Esophagus squamous epithelium (tissue), 5 donors: ENCODE measurements at places on chromosomes 3 and 15.

- DNase-seq = no peak
These were observed 168.9 kb downstream of the XXYLT1 start for GRCh38 chr3:195101927-195102608.

DNA sequence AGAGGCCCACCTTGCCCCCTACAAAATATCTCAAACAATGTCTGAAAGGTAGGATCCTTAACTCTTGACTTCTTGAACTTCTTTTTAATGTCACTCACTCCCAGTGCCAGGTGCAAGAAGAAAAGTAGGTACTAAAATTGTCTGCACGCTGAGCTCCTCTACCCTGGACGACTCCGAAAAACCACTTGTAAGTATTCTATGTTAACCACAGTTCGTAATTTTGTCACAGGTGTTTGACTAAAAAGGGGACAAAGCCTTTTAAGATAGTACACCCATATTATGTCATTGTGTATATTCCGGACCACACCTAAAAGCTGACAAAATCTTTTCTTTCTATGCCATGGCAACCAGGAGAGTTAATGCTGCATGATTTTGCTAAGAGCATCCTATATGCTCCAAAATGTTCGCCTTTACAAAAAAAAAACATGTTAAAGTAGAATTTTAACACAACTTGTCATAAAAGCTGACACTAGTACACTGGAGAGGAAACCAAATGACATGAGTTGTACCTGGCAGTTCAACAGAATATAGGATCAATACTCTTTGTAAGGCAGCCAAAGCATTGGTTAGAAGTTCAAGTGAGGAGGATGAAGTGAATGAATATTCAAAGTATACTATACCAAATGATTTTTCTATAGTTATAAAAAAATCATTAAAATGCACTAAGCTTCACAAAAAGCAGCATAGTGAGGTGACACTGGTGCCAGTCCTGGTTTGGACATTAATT is 210.5 kb downstream of the FOXP1 start:
- DNase-seq = no peak

- DNase-seq = no peak
These were observed 43.4 kb downstream of the HLTF start for GRCh38 chr3:149042789-149043386.

- DNase-seq = no peak
These were observed 77.3 kb downstream of the RORA start for GRCh38 chr15:61151791-61152190.

DNA sequence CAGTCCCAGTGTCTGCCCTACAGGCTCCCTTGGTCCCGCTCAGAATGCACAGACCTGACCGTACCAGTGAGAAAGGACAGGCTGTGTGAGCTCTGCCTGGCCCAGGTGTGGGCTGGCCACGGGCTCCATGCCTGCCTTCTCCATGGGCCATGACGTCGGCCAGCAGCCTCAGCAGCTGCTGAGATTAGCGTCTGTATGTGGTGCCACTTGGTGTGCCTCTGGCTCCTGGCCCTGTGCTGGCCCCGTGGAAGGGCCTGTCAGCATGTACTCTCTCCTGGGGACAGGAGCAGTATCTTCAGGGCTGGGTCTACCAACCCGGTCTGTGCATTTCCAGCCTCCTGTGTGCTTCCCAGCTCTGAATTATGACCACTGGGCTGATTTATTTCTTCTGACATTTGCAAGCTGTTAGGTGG is 25.7 kb downstream of the KLF13 start:
- no peak for DNase-seq

DNA sequence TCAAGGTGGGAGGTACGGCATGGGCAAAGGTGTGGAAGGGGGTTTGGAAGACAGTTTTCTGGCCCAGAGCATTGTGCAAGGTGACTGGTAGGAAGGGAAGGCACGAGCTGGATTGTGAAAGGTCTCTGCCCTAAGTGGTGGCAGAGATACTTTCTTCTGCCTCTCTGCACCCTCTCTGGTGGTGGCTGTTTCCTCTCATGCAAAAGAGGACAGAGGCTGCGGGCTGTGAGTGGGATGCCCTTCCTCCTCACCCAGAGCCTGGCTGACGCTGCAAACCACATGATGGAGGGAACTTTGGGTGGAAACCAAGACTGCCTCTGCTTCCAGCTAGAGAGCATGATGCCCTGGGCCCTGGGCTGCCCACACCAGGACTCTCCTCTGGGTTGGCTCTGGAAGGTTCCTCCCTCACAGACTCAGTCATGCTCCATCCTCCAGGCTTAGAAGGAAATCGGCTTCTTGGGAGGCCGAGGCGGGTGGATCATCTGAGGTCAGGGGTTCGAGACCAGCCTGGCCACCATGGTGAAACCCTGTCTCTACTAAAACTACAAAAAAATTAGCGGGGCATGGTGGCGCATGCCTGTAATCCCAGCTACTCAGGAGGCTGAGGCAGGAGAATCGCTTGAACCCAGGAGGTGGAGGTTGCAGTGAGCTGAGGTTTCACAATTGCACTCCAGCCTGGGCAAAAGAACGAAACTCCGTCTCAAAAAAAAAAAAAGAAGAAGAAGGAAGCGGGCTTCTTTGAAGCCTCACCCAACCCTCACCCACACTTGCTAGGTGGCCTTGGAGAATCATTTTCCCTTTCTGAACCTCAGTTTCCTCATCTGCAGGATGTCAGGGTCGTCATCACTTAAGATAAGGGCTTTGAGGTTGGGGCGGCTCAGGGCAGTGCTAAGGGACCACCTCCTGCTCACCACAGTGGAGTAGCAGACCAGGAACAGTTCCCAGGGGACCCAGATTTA is 8.3 kb downstream of the PSTPIP1 start:
- peak; percentile 17 for DNase-seq

GRCh38 chr3:24181256-24181655 is 236.2 kb downstream of the NR1D2 start:
- no peak for DNase-seq

DNA sequence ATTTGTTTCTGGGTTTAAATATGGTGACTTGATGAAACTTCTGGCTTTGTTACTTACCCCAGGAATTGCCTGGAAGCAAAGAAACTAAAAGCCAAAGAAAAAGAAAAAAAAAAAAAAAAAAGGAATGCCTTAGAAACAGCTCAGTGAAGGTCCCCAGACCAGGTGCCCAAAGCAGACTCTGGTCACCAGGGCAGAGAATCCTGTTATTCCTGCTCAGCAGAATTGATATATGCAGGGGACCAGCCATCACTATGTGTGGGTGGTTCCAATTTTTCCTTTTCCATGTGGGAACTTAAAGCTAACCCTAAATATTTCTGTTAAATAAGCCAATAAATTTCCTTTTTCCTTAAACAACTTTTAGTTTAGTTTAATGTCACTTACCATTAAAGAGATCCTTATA is 100.8 kb upstream of the TPRG1 start:
- DNase-seq = no peak

DNA sequence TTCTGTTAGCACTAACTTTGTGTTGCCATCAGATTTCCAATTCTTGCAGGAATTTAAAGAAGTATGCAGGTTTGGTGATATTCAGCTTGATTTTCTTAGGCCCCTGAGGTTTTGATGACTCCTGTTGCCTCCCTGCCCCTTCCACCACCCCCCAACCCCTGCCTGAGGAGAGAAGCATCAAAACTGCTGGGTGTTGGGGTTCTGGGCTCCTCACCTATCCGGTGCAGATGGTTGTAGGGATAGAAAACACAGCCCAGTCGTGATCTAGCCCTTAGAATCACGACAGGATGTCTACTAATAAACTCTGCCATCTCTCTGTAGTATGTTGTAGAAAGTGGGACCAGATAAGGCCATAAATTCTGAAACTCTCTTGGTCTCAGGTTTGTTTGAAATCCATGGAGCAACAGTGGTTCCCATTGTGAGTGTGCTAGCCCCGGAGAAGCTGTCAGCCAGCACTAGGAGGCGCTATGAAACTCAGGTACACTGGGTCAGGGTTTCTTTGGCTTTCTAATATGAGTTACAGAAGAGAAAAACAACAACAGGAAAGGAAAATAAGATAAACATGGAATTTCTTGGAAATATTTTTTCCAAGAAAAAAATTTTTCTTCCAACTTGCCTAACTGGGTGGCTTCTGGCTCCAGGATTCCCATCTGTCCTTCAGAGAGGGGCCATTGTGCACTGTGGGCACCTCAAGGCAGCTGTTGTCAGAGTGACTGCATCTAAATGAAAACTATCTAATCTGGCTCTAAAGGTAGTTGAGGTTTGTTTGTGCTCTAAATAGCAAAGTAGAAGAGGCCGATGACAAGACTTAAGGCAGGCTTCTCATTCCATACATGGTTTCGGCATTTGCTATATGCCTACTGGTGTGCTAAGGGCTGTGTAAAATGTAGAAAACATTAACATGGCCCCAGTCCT is 8.7 kb downstream of the SRP14 start:
- no peak for DNase-seq

GRCh38 chr15:67799801-67800205 is 25.5 kb upstream of the SKOR1 start:
- no peak for DNase-seq

DNA sequence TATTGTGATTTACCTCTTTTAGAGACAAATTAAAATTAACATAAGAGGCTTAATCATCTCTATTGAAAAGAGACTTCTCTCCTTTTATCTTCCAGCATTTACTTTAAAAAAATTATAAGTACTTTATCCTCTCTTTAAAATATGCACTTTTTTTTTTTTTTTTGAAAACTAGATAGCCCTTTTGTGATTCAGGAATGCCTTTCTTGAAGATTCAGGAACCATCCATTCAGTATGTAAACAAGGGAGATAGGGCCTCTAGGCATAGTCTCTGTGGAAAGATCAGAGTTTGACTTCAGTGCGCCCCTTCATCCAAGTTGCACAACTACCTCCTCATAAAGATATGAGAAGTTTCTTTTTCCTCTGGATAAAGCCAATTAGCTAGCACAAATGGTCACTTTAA is 1163.7 kb downstream of the SI start:
- DNase-seq = no peak

DNA sequence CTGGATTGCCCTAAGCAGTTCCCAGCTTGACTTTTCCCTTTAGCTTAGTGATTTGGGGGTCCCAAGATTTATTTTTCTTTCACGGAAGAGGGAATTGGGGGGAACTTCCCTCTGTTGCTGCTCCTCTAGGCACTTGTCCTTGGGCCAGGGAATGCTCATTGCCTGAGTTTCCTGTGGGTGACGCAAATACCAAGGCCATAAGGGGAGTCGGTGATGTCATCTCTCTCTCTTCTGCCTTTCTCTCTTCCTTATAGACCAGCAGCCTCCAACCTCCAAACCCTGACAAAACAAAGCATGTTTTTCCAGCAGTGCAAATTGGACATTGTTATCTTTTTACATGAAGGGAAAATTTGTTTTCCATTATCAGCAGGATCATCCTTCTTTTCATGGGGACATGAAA is 120.2 kb downstream of the ITPR1 start:
- no peak for DNase-seq

GRCh38 chr3:32203854-32204253 is 34.6 kb upstream of the CMTM8 start:
- DNase-seq = no peak

- no peak for DNase-seq
These were observed 84.4 kb downstream of the BTD start for GRCh38 chr3:15685927-15686326.

DNA sequence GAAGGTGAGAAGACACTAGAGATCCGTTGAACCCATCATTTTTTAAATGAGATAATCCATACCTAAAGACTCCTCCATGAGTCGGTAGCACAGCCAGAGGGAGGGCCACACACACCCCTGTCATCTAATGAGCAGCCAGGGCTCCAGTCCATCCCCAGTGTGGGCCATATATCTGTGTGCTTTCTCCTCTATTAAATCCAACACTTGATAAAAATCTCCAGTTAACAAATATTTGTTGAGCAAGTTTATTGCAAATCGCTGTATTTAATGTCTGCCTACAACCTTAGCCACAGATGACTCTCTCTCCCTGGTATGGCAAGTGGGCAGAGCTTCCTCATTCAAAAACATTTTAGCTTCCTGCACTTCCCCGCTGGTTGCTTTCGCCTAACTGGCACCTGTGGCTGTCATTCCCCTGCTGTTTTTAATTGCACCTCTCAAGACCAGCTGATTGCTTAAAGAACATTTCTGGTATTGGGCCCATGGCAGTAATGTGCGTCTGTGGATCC is 82.8 kb downstream of the SMAD3 start:
- DNase-seq = no peak

- no peak for DNase-seq
These were observed 14.9 kb upstream of the C3orf22 start for GRCh38 chr3:126573492-126574117.

GRCh38 chr3:33115024-33115768 is 1.4 kb downstream of the CRTAP start:
- no peak for DNase-seq

DNA sequence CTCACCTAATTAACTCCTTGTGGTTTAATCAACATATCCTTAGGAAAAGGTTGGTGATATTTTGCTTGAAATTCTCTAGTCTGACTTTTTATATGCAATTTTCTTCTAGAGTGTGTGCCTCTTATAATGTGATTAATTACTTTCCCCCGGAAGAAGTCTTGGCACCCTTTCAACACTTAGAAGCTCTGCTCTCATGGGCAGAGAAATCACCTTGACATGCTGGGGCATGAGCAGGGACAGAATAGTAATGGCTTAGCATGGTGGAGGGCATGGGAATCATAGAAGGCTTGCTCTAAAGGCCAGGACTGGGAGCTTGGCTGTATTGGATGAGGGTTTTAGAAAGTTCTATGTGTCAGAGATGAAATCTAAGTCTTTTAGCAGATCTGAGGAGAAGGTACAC is 293.5 kb downstream of the AGBL1 start:
- no peak for DNase-seq

DNA sequence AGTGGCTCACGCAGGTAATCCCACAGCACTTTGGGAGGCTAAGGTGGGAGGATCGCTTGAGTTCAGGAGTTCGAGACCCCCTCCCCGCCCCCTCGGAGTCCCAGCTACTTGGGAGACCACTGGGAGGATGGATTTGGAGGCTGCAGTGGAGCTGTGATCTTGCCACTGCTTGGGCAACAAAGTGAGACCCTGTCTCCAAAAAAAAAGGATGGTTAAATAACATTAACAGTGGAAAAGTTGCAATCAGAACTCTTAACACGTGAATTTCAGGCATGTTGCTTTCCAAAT is 1.4 kb upstream of the TMEM87A start:
- DNase-seq = no peak

GRCh38 chr3:107641572-107642307 is 119.0 kb downstream of the BBX start:
- DNase-seq = no peak

DNA sequence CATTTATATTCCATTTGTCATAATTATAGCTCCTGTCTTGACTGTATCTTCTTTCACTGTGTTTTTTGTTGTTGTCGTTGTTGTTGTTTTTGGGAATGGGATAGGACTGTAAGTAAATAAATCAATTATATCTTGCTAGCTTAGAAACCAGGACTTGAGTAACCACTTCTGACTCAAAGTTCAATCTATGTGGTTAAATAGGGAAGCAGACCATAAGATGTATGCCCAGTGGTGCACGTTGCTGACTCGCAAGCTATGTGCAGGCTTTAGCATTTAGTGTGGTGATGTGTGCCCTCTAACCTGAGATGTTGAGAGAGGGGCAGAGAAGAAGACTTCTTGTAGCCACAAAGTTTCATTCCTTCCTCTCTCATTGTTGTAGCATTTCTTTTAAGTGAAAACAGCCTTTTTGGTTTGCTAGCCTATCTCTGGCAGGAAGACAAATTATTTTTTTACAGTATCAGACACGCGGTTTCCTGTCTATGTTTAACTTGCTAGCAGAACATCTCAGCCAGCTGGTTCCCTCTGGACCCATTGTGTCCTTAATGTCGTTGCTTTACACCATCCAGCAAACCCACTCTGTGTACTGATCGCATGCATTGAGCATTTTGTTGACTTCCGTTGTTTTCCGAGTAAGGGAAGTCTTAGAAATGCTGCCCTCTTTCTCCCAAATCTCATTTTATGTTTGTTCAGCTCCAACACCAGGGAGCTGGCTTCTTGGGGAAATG is 52.1 kb downstream of the TGFBR2 start:
- no peak for DNase-seq
